ENCODE measurements at places on chromosomes 3 and 15.

DNA sequence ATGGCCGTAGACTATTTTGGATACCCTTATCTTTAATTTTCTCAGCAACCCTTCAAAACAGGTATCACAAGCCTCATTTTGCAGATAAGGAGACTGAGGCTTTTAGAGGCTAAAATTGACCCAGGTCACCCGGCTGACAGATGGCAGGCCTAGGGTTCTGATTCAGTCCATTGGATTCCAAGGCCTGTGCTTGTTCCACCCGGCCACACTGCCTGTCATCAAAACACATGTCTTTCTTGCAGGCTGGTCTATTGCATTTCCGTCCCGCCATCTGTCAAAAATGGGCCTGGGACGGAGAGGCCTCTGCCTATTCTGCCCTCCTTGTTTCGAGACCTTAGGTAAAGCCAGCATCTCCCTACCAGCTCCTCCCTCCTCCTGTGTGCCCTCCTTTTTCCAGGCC lies 8.1 kb downstream of the INAFM2 start:
- no peak for DNase-seq

- no peak for DNase-seq
Measured at GRCh38 chr3:45057557-45057956, 31.5 kb downstream of the CLEC3B start.

DNA sequence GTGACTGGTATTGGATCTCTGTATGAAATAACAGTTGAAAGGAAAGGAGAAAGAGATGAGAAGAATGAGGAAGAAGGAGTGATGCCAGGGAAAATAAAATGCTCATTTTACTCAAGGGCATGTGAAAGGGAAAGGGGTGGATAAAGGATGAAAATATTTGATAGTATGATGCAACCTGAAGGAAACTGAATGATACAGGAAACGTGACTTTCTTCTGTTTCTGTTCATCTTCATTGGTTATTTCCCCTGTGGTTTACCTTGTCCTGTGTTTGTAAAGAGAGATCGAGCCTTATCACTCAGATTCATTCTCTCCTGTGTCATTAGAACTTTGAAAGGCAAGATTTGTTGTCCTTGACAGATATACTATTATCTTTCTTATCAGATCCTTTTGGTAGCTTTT lies 243.6 kb upstream of the SLITRK3 start:
- no peak for DNase-seq

DNA sequence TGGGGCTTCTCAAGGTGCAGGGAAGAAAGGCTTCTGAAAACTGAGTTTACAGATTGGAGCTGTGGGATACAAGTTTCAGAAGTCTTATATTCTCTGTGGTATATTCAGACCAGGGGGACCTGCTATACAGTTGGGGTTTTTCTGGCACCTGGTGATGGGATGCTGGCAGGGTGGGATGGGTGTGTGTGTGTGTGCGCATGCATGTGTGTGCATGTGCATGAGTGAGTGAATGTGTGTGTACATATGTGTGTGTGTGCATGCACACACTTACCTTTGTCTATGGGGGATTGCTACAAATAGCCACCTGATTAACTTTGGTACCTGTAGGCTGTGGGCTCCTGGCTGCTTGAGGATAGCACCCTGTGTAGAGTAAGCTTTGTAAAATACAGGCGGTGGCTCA lies 131.4 kb downstream of the PDCD6IP start:
- DNase-seq: no peak

GRCh38 chr3:127771746-127772145 lies 50.6 kb downstream of the MGLL start:
- DNase-seq: no peak

GRCh38 chr3:187920030-187920429 lies 174.8 kb upstream of the BCL6 start:
- DNase-seq: no peak

DNA sequence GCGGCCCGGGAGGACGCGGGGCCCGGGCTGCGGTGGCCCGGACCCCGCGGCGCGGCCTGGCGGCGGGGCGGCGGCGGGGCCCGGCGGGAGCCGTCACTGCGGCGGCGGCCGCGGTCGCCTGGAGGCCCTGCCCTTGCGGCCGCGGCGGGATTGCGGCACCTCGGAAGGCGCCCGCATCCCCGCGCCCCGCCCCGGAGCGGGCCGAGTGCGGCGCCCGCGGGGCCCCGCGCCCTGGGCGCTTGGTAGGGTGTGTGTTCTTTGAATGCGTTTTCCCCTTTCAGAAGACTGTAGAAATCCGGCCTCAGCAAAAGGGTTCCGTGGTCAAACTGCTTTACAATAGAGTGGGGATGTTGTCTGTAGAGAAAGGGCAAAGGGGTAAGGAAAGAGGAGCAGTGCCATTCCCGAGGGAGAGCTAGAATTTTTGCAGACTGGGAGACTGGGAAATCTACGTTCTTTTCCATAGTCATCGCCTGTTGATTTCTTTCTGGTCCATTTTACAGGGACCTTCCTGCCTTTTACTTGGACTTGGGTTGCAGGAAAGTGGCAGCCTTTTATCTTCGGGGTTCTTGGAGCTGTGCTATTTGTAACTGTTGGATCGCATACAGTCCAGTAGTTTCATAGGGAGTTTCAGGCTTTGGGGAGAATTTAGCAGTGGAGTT lies 630 bp downstream of the SNRK start:
- peak; percentile 53 for DNase-seq

DNA sequence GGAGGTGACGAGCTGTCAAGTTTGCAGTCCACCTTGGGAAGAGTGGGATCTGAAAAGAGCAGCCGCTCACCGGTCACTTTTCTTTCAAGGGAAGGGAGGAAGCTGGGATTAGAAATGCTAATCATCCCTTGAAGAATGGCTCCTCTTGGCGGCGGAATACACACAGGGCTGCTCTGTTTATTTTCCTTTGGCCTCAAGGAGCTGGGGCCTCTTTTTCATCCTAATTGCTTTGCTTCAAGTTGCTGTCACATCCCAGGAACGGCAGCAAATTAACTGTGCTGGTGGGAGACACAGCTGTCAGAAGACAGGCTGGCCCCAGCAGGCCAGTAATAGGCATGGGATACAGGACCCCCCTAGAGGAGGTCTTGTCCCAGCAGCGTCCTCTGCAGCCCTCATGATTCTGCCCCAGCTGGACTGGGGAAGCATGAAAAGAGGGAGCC lies 6.7 kb downstream of the KBTBD13 start:
- DNase-seq: no peak

DNA sequence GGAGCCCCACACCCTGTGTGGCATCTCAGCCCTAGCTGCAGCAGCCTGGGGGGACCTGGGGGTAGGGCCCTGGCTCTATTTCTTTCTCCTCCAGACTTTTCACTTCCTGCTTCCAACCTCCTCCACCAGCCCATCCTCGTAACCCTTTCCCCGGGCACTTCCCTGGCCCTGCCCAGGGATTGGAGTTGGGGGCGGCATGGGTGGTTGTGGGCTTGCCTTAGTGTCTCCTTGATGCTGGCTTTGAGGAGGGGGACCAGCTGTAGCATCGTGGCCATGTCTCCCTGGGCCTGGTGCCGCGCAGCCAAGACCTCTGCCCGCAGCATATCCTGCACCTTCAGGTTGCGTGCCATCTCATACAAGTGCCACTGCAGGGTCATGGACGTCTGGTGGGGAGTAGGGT lies 28.1 kb downstream of the CYP11A1 start:
- no peak for DNase-seq

- no peak for DNase-seq
Measured at GRCh38 chr3:197309528-197310361, 11.3 kb upstream of the DLG1 start.

DNA sequence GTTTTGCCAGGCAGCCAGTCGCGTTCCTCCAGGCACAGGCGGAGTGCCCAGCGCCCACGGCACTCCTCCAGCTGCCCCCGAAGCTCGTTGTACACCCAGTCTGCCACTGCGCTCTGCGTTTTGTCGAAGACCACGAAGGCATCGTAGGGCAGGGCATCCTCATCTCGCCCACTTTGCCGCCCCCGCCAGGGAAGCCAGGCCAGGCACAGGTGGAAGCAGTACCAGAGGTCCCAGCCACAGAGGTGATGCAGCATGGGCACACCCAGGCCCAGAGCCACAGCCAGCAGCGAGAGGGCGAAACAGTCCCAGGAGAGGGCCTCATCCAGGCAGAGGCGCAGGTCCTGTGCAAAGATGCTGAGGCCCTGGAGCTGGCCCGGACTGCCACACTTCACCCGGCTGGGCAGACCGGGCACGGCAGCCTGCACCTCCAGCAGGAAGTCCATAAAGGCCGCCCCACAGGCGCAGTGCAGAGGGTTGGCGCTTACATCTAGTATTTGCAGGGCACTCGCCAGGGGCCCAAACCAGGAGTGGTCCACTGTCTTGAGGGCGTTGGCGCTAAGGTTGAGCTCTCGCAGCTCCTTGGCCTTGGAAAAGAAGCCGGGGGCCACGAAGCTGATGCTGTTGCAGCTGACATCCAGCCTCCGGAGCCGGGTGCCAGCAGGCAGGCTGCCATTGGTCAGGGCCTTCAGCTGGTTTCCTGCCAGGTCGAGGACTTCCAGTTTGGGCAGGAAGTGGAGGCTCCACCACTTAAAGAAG lies 3.7 kb downstream of the TLR9 start:
- no peak for DNase-seq

GRCh38 chr15:93126599-93126998 lies 37.6 kb upstream of the RGMA start:
- DNase-seq: no peak

GRCh38 chr3:183131186-183131725 lies 31.3 kb downstream of the LAMP3 start:
- DNase-seq: no peak
